ENCODE measurements at places on chromosomes 12 and 14. TPM values are rescaled to one million over a fixed set of nuclear protein-coding genes. Genes with fewer than 3 reads are reported as not detected.

ABCD2 gene
- 0.75 TPM for total RNA-seq

PMEL gene
- total RNA-seq: 1.3 TPM

PTHLH gene
- total RNA-seq: 0.96 TPM

NANOG gene
- 0.20 TPM for total RNA-seq

CFAP73 gene
- 0.38 TPM for total RNA-seq

BBOF1 gene
- total RNA-seq: 9.1 TPM

PDE3A gene
- total RNA-seq: 9.4 TPM

PMCH gene
- not detected for total RNA-seq

DTX1 gene
- total RNA-seq: 2.2 TPM

PLCZ1 gene
- total RNA-seq: not detected
